Activated CD8-positive, alpha-beta memory T cell treated with anti-CD3 and anti-CD28 coated beads, Interleukin-2, amount 10 ng/mL, durations not matched to agents 7 days and 5 days (primary cell): ENCODE measurements at places on chromosomes 16 and 17. TPM values are rescaled to one million over a fixed set of nuclear protein-coding genes. Genes with fewer than 3 reads are reported as not detected.

- H3K36me3 ChIP-seq = no peaks in the 10 kb centered on the region
- DNase-seq = no peak
- no peaks in the 10 kb centered on the region for H3K4me1 ChIP-seq
- H3K27ac ChIP-seq = no peak overlapping the region
- H3K27me3 ChIP-seq = peaks cover 6% of the 10 kb centered on the region
These were observed 155.1 kb upstream of the CCL2 start for GRCh38 chr17:34099859-34100515.

ULK2 gene
- total RNA-seq = 11.2 TPM

DNA sequence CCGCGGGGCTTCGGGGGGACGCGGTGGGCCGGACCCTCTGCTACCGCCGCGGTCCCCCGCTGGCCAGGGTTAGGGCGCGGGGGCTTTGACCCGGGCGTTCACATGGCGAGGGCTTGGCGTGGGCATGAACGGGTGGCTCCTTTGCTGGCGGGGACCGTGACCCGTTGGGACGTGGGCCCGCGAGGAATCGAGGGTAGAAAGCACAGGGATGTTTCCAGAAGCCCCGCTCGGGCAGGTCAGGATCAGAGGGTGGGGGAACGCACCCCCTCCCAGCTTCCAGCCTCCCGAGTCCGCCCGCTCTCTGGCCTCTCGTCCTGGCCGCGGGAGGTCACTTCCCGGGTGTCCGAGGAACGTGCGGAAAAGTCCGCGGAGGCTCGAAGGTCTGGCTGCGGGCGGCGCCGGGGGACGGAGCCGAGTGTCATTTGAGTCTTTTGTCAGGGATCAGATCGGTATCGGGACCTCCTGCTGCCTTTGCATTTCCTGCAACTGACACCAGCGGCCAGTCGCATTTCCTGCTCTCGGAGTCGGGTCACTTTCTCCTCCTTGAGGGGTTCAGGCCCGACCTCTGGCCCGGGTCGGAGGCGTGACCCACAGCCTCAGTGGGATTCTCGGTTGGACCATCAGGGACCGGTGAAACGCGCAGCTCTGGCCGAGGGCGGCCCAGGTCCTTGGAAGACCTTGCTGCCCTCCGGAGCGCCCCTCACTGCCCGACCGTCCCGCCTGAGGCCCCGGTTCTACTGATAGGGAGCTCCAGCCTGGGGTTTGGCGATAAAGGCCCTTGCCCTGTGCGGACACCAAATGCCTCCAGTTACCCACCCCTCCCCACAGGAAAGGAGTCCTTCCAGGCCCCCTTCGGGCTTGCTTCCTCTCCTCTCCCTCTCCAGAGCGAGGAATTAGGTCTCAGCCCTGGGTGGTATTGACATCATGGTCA is 702 bp upstream of the WNT3 start:
- H3K27ac ChIP-seq = no peak overlapping the region
- H3K27me3 ChIP-seq = peaks cover 78% of the 10 kb centered on the region
- H3K4me1 ChIP-seq = peaks cover 7% of the 10 kb centered on the region

SYNGR2 gene
- 41.2 TPM for total RNA-seq

GRCh38 chr16:55868137-55868536 is 7.0 kb downstream of the CES5A start:
- H3K36me3 ChIP-seq = no peaks in the 10 kb centered on the region
- no peaks in the 10 kb centered on the region for H3K4me1 ChIP-seq
- no peak overlapping the region for H3K27ac ChIP-seq
- H3K4me3 ChIP-seq = no peak overlapping the region

C16orf86 gene
- total RNA-seq = 5.1 TPM

- peaks cover 6% of the 10 kb centered on the region for H3K36me3 ChIP-seq
- peaks cover 4% of the 10 kb centered on the region for H3K27me3 ChIP-seq
- DNase-seq = no peak
- H3K4me1 ChIP-seq = peaks cover 56% of the 10 kb centered on the region
- peak overlapping the region; percentile 82 for H3K4me3 ChIP-seq
These were observed 1.0 kb upstream of the CPD start for GRCh38 chr17:30377574-30378240.

DNA sequence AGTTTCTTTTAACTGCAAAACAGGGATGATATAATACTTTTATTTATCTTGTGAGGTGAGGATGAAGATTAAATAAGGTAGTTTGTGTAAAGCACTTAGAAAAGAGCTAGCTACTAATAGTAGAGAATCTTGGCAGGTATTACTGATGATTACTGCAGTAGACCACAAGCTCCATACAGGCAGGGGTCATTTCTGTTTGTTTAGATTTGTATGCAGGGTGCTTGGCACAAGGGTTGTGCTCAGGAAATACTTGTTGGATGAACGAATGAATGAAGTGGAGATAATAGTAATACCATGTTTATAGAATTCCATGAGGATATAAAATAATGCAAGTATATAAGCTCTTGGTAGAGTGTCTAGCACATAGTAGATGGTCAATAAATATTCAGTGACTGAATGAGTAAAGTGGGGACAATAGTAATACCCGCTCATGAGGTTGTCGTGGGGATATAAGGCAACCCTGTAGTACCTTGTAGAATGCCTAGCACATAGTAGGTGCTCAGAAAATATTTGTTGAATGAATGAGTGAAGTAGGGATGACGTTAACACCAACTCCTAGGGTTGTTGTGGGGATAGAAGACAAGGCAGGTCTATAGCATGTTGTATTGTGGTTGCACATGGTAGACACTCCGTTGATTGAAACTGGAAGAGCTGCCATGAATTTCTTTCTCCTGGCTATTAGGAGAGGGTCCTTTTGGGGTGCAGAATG is 83.0 kb downstream of the ABCC1 start:
- DNase-seq = no peak
- H3K4me1 ChIP-seq = peaks cover 24% of the 10 kb centered on the region
- peak overlapping the region; percentile 75 for H3K27ac ChIP-seq
- H3K4me3 ChIP-seq = no peak overlapping the region
- no peaks in the 10 kb centered on the region for H3K27me3 ChIP-seq
- peaks cover 30% of the 10 kb centered on the region for H3K36me3 ChIP-seq

EXOC3L1 gene
- not detected for total RNA-seq

DNA sequence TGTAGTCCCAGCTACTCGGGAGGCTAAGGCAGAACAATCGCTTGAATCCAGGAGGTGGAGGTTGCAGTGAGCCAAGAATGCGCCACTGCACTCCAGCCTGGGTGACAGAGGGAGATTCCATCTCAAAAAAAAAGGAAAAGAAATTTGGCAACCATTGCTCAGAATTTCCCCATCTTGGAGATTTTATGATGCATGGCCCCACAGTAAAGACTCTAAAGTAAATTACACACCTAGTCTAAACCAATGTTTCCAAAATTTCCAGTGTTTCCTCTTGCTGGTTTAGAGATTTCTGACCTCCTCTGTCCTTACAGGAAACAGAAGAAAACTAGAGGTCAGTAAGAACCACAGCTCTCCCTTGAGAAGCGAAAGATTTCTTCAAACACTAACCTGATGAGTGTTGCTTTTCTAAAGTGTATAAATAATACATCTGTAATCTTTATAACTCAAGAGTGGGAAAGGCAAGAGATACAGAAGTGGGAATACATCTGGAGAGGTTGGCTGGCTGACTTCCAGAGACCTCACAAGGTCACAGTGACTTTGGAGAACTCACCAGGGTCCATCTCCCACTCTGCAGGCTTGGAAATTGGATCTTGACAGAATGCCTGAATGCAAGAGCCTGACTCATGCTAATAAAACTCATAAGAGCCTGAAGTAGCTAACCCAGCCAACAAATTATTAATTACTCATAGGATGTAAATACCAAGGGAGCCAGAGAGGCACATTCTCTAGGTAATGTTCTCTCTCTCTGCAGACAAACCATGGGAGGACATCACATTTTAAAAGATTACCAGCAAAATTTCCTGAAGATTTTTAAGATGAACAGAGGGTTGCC is 8.8 kb downstream of the ADAT1 start:
- DNase-seq = no peak
- H3K27me3 ChIP-seq = no peaks in the 10 kb centered on the region
- peaks cover 31% of the 10 kb centered on the region for H3K4me1 ChIP-seq

ATP2A1 gene
- 3.4 TPM for total RNA-seq

- H3K27ac ChIP-seq = peak overlapping the region; percentile 53
- no peak overlapping the region for H3K4me3 ChIP-seq
These were observed 256.6 kb downstream of the CPPED1 start for GRCh38 chr16:12546918-12547607.

GRCh38 chr16:4052801-4053293 is 63.4 kb downstream of the ADCY9 start:
- peaks cover 2% of the 10 kb centered on the region for H3K4me1 ChIP-seq
- H3K27ac ChIP-seq = no peak overlapping the region
- H3K27me3 ChIP-seq = no peaks in the 10 kb centered on the region
- DNase-seq = no peak
- no peak overlapping the region for H3K4me3 ChIP-seq
- no peaks in the 10 kb centered on the region for H3K36me3 ChIP-seq

DNA sequence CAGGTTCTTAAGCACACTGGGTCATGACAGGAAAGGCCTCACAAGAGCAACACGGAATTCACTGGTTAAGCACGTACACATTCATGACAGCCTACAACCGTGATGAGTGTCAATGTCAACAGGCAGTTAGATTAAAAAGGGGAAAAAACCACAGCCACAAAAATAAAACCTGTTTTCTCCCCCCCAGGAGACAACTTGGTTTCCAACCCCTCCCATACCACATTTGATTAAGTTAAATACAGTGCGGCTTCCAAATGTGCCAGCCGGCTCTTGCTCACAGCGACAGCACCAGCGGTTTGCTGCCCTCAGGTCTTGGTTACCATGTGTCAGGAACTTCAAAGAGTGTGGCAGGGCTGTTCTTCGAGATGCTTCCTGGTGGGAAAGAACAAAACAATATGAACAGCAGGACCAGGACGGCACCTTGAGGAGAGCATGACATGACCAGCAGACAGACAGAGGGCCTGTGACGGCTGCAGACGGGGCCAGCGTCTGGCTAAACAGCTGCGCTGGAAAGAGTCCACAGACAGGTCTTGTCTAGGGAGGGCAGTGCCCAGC is 193.6 kb downstream of the PARN start:
- peaks cover 8% of the 10 kb centered on the region for H3K4me1 ChIP-seq
- H3K27ac ChIP-seq = no peak overlapping the region
- no peaks in the 10 kb centered on the region for H3K27me3 ChIP-seq
- no peak for DNase-seq

DNA sequence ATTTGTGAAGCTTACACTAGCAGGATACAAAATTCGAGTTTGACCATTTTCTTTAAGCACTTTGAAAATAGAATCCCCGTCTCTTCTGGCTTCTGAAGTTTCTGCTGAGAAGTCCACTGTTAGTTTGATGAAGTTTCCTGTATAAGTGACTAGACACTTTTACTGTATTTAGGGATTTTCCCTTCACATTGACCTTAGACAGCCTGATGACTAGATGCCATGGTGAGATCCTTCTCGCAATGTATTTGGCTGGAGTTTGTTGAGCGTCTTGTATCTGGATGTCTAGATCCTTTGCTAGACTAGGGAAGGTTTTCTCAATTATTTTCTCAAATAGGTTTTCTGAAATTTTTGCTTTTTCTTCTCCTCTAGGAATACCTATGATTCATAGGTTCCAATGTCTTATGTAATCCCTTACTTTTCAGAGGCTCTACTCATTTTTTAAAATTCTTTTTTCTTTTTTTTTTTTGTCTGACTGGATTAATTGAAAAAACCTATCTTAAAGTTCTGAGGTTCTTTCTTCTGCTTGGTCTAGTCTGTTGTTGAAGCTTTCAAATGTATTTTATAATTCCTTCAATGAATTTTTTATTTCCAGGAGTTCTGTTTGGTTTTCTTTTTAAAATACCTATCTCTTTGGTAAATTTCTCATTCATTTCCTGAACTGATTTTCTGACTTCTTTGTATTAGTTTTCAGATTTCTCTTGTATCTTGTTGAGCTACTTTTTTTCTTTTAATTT is 63.7 kb upstream of the ABCC11 start:
- peaks cover 82% of the 10 kb centered on the region for H3K36me3 ChIP-seq
- no peaks in the 10 kb centered on the region for H3K27me3 ChIP-seq
- H3K27ac ChIP-seq = no peak overlapping the region
- DNase-seq = no peak

NPIPB9 gene
- total RNA-seq = 2.6 TPM

PSMB3 gene
- total RNA-seq = 303 TPM

SUPT6H gene
- 64.7 TPM for total RNA-seq

DNA sequence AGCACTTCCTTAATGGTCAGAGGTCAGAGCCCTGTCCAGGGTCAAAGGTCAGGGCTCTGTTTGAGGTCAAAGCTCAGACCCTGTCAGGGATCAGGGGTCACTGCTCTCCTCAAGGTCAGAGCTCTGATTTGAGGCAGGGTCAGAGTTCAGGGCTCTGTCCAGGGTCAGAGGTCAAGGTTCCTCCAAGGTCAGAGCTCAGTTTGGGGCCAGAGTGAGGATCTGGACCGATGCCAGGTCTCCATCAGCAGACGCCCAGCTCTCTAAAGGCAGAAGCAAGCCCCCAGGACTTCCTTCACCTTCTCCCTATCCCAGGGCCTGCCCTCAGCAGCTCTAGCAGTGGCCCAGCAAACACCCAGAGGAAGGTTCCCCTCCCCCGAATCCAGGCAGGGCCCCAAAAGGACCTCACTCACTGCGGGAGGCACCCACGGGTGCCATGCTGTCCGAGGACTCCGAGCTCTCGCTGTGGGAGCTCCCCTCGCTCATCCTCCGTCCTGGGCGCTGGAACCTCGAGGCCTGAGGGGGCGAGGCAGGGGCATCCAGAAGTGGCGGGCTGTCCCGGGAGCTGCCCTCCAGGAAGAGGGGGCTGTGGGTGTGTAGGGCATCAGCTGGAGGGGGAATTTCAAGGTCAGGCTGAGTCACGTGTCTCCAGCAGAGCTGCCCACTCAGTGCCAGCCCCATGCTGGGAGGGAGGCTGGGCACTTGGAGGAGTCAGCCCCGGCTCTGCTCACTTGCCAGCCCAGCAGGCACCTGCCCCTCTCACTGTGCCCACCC is 26.7 kb downstream of the PIMREG start:
- H3K4me1 ChIP-seq = no peaks in the 10 kb centered on the region
- H3K27me3 ChIP-seq = peaks cover 2% of the 10 kb centered on the region
- DNase-seq = no peak
- H3K36me3 ChIP-seq = no peaks in the 10 kb centered on the region
- no peak overlapping the region for H3K4me3 ChIP-seq
- no peak overlapping the region for H3K27ac ChIP-seq

RGS11 gene
- total RNA-seq = not detected

- peaks cover 11% of the 10 kb centered on the region for H3K27me3 ChIP-seq
- no peak overlapping the region for H3K27ac ChIP-seq
- no peaks in the 10 kb centered on the region for H3K4me1 ChIP-seq
- no peak overlapping the region for H3K4me3 ChIP-seq
- H3K36me3 ChIP-seq = no peaks in the 10 kb centered on the region
These were observed 71.9 kb downstream of the AXIN2 start for GRCh38 chr17:65489413-65490155.

GRCh38 chr16:25823891-25824290 is 132.1 kb downstream of the HS3ST4 start:
- H3K36me3 ChIP-seq = no peaks in the 10 kb centered on the region
- no peaks in the 10 kb centered on the region for H3K4me1 ChIP-seq
- no peaks in the 10 kb centered on the region for H3K27me3 ChIP-seq
- H3K4me3 ChIP-seq = no peak overlapping the region
- no peak overlapping the region for H3K27ac ChIP-seq
- DNase-seq = no peak

ATP6V0A1 gene
- total RNA-seq = 6.0 TPM

ITGA2B gene
- total RNA-seq = 0.44 TPM

- H3K4me1 ChIP-seq = no peaks in the 10 kb centered on the region
- no peak for DNase-seq
- H3K27me3 ChIP-seq = peaks cover 38% of the 10 kb centered on the region
- no peaks in the 10 kb centered on the region for H3K36me3 ChIP-seq
- no peak overlapping the region for H3K4me3 ChIP-seq
These were observed 38.2 kb upstream of the NUDT7 start for GRCh38 chr16:77684181-77684526.
